Naive thymus-derived CD8-positive, alpha-beta T cell (primary cell): ENCODE measurements at places on chromosomes 2 and 18.

- no peak for DNase-seq
Measured at GRCh38 chr2:127146820-127147502, 40.0 kb upstream of the BIN1 start.

- no peak for DNase-seq
Measured at GRCh38 chr2:128774320-128775216, 455.9 kb upstream of the HS6ST1 start.

- DNase-seq, result no peak
Measured at GRCh38 chr18:46360866-46361265, 256.7 kb downstream of the HAUS1 start.

DNA sequence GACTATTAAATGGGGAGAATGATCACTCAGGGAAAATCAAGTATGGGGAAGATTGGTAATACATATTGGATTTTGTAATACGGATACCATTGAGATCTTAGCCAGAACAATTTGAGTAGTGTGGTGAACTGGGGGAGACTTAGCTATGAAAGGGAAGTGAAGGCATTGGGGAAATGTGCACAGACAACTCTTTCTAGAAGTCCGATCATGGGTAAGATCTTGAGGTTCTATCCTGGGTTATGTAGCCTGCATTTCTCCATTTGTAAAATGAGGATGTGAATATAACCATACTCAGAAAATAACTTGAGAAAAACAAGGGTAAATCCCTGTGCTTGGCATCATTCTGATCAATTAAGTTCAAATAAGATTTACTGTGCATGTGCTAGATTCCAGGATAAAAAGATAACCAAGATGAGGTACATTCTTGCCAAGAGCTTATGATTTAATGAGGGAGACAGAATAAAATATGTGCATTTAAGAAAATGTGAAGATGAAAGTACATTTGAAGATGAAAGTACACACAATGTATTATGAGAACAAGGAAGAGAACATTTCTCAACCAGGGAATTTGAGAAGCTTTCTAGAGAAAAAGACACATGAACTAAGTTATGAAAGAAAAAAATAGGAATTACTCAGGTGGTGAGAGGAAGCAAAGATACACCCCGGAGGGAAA, 49.5 kb downstream of the SLC40A1 start:
- no peak for DNase-seq

- peak; percentile 28 for DNase-seq
Measured at GRCh38 chr2:177753682-177754491, 318.7 kb downstream of the PDE11A start.

DNA sequence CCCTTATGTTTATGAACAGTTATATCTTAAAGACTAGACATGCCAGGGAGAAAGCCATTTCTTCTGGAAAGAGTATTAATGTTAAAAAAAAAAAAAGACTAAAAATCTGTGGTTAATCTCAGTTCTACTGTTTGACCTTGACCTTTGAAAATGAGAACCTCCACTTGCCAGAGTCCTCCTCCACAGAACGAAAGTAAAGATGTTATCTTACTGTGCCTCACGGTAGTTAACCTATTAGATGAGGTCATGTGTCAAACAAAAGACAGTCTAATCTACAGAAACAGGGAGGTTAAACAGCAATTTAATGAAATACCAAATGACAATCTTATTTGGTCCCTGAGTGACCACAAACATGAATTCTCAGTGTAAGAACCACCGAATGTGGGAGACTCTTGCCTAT, 51.2 kb downstream of the SLC14A2 start:
- no peak for DNase-seq

- DNase-seq, result no peak
Measured at GRCh38 chr2:55140316-55141219, 90.3 kb upstream of the RTN4 start.

GRCh38 chr2:71129114-71129901, 721 bp downstream of the MCEE start:
- DNase-seq, result no peak

- DNase-seq, result no peak
Measured at GRCh38 chr2:144403933-144404332, 116.0 kb downstream of the ZEB2 start.

GRCh38 chr18:58669731-58670378, 1.4 kb upstream of the MALT1 start:
- DNase-seq, result no peak

GRCh38 chr2:72210470-72210869, 62.8 kb upstream of the CYP26B1 start:
- no peak for DNase-seq

DNA sequence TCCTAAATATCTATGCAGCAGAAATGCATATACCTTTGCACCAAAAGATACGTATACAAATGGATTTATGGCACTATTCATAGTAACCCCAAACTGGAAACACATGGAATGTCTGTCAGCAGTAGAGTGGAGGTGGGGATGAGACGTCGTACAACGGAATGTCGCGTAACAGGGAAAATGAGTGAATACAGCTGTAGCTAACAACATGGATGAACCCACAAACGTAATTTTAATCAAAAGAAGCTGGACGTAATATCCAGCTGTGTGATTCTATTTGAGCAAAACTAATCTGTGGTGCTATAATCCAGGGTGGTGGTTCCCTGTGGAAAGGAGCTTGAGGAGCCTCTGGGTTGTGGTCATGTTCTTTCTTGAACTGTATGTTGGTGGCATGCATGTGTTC, 89.9 kb downstream of the MTA3 start:
- no peak for DNase-seq

GRCh38 chr2:85307527-85307897, 20.3 kb downstream of the TGOLN2 start:
- DNase-seq, result no peak

DNA sequence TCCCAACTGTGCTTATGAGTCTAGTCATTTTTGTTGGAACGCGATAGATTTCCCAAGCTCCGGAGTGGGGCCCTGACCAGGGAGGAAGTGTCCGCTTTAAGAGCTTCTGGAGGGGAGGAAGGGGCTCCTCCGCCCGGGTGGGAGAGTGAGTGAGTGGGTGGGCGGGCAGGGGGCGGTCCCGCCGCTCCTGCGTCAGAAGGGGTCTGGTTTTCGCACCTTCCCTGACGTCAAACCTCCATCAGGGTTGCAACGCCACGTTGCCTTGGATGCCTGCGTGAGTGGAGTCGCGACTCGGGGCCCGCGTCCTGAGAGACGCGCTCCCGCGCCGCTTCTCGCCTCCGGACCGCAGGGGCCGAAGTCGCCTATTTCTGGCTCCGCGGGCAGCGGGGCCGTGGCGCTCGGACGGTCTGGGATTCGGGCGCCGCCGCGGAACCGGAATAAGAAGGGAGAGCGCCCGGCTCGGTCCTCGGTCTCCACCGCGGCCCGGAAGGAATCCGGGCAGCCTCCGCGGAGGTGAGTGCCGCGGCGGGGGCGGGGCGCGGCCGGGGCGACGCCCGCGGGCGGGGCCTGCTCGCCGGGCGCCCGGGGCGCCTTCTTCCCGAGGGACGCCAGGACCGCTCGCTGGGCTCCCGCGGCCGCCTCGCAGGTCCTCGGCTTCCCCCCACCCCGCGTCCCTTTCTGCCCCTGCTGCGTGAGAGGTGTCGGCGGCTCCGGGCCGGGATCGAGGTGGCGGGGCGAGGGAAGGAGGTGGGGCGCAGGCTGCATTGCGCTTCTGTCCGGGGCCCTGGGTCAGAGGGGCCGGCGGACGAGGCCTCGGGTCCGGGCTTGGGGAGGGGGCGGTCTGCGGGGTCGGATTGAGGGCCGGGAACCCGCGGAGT, at the start of gene ZDBF2:
TSS of gene ZDBF2 (plus strand) at position 230 of the 878 bp plus-strand sequence. CDS start 7,187 bp downstream, outside the sequence.
- DNase-seq, result peak; percentile 57

DNA sequence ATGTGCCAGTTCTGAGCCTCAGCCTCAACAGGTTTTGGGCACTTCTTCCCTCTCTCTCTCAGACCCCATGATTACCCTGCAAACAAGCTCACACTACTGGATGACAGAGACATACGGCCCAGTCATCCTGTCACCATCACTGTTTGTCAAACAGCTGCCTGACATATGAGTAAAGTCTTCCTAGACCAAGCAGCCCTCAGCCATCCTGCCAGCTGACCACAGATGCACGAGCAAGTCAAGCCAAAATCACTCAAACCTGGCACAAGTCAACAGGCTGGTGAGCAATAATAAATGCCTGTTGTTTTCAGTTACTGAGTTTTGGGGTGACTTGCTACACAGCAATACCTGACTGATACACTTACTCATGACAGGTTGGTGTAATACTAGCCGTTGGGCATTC, 75.5 kb upstream of the KLF7 start:
- no peak for DNase-seq

DNA sequence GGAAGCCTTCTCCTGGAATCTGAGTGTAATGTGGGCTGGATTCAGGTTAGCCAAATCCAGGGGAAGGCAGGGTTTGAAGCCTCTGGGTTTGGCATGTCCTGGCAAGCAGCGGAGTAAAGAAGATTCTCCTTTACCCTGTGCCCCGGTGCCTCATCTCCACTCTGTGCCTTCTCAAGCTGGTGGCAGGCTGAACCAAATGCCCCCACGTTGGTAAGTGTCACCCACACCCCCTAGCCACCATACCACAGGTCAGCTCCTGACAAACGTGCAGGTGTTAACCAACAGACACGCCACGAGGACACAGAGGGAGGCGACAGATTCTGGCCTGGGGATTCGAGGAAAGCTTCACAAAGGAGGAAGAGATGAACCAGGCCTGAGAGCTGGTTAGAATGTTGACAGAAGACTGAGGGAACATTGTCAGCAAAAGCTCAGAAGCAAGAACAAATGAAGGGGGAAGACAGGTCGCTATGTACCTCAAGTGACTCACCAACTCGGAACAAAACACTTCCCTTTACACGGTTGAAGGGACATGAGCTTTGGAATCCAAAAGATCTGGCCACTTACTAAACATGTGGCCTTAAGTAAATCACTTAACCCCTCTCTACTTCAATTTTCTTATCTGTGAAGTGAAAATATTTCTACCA, 85.2 kb upstream of the LCLAT1 start:
- peak; percentile 14 for DNase-seq

DNA sequence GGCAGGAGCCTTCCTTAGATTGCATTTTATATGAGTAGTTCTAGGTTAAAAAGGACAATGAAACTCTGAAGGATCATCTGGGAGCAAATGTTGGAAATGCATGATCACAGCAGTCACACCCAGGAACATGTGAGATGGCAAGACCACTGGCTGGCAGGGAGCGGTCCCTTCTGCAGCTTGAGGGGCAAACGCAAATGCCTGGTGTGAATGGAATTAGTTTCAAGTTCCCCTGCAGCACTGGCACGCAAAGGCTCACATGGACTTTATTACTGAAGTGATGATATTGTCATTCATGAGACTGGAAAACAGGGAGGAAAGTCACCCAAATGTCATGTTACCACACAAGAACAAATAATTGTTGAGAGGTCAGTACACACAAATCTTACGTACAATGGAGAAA, 223.3 kb downstream of the FBXO15 start:
- DNase-seq, result no peak

- DNase-seq, result no peak
Measured at GRCh38 chr2:101967826-101968513, 23.8 kb upstream of the IL1R2 start.

GRCh38 chr2:37274359-37274965, 43.0 kb downstream of the NDUFAF7 start:
- DNase-seq, result no peak

- DNase-seq, result no peak
Measured at GRCh38 chr2:10778724-10779115, 33.9 kb downstream of the PDIA6 start.

- peak; percentile 72 for DNase-seq
Measured at GRCh38 chr2:102082571-102083392, 59.8 kb upstream of the IL1R1 start.
